ENCODE measurements at places on chromosomes 5 and 9.

GRCh38 chr5:71891406-71891805 is 172.3 kb downstream of the CARTPT start:
- DNase-seq, result no peak

- DNase-seq, result no peak
Observed at GRCh38 chr5:83048277-83048676, 28.9 kb downstream of the TMEM167A start.

DNA sequence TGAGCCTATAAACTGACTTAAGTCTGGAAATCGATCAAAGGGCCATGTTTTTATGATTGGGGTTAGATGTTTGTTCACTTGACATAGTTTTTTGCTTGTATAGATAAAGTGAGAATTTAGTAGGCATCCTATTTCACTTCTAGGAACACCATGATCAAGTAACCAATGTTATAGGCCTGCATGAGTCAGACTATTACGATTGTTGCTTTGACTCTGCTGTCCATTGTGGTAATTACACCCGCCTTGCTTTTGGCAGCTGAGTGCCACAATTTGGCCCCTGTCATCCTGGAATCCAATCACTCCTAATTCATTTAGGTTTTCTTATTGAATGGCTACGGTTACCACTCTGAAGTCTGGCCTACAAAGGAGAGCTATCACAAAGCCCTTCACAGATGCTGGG is 67.8 kb upstream of the IL33 start:
- no peak for DNase-seq

DNA sequence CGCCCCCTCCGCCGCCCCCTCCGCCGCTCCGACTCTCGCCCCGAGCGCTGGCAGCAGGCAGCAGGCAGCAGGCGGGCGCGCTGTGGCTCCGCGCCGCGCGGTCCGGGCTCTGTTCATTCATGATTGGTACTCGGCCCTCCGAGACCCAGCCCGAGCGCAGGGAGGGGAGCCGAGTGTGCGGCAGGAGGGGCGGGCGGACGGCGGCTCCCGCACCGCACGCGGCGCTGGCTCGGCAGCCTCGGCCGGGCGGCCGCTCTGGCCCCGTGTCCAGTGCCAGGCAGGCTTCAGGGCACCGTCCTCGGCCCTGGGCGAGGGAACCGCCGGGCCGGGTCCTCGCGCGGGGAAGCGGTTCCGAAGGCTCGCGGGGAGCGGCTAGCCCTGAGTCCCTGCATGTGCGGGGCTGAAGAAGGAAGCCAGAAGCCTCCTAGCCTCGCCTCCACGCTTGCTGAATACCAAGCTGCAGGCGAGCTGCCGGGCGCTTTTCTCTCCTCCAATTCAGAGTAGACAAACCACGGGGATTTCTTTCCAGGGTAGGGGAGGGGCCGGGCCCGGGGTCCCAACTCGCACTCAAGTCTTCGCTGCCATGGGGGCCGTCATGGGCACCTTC is at the start of gene KCNIP1:
Gene KCNIP1, plus strand, starts transcription at position 31 of the 607 bp plus-strand sequence.
- DNase-seq, result no peak

DNA sequence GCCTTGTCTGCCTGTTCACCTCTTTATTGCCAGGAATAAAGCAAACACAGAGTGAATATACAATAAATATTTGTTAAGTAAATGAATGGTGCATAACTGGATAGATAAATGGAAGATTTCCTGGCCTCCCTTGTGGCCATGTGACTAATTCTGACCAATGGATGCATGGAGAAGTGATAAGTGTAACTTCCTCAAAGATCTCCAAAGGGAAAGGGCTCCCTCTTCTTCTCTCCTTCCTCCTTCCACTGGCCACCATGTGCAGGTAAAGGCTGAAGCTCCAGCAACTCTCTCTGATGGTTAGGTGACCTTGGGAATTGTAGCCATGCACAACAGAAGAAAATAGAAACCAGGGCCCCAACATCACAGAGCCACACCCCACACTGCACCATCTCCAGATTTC is 174.4 kb downstream of the EBF1 start:
- DNase-seq, result no peak

DNA sequence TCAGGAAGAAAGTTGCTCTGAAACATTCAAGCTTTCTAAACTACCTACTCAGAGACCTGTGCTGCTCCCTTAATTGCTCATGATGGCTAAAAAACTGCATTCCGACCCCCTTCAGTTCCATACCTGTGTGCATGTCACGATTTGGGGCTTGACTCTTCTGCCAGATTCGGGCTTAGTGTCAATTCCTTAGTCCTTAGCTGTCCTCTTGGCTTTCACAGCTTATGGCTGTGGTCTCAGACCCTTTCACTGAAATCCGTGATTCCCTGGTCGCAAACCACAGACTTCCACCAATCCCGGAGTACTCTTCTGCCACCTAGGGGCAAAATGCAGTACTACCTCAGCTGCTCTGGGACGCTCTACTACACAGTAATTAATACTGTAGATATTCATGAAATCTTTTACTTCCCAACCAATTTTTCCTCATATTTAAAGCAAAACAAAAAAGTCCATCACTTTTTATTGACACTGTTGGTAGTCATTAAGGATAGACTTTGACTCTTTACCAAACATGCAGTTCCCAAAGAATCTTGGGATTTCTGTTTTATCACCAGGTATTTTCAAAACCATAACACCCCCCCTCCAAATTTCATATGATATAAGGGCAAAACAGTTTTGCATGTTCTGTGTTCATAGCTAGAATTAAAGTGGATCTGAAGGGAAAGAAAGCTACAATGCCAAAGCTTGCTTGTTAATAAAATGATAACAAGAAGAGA is 617.4 kb downstream of the SLCO4C1 start:
- DNase-seq, result no peak

GRCh38 chr5:140925806-140926442 is at the start of gene PCDHAC1:
PCDHAC1 (plus strand) TSS chr5:140926299; CDS start chr5:140926893, 594 bp downstream.
- no peak for DNase-seq

DNA sequence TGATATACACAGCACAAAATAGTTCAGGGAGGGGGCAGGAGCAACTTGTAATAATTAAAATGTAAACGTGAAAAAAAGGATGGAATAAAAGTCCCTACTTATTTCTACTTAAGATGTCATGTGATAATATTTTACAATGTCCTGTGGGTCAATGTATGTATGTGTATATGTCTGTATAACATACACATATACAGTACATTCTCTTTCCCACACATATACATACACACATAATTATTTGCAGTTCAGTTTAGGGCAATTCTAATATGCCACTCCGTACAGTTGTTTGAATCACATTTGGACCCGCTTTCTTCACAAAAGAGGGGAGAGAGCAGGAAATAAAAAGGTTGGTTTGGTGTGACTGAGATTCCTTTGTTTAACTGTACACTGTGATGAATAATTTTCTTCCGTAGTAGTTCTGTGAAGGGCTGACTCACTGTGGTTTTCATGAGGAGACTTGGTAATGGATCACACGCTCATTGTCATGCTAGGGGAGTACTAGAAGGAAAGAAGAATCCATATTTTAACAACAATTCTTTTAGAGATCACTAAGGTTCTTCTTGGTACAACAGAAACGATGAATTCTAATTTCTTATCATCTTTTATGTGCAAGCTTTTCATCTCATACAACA is 26.2 kb upstream of the ACOT12 start:
- no peak for DNase-seq

DNA sequence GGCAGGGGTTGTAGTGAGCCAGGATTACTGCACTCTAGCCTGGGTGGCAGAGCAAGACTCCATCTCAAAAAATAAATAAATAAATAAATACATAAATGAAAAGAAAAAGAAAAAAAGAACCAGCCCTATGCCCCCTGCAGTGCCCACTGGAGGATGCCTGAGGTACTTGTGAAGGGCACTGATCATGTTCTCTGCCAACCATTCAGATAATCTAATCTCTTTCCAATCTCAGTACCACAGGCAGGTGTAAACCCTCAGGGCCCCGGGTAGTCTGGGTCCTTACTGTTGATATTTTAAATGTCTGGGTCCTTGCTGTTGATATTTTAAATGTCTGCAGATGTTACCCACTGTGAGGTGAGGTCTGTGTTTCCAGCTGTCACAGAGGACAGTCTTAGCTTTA is 321.8 kb upstream of the ADCY2 start:
- no peak for DNase-seq

DNA sequence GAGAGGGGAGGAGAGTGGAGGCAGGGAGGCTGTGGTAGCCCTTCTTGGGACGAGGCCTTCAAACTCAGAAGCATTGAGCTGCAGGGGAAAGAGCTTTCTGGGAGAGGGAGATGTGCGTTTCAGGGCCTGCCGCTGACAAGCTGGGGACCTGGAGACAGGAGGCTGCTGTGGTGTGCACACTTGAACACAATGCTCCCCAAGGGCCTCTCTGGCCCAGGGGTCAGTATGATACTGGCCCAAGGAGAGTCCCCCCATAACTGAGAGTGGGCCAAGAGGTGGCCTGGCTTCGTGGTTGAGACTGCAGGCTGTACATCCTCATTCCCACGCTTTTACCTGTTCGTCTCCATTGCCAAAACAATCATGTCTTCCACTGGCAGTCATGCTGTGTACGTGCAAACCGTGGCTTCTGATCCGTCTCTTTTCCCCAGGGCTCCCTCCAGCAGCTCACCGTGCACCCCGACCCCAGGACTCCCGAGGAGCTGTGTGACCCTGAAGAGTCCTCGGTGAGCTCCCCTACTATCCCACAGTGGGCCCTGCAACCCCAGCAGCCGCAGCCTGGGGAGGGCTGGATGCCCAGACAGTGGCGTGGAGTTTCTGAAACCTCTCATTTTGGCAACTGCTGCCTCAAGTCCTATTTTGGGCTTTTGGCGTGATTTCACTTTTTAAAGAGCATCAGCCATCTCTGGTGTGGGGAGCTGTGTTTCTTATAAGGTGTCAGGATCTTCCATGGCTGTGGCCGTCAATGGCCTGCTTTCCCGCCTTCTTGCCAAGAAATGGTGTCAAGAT is 43.4 kb downstream of the COL15A1 start:
- DNase-seq, result no peak

DNA sequence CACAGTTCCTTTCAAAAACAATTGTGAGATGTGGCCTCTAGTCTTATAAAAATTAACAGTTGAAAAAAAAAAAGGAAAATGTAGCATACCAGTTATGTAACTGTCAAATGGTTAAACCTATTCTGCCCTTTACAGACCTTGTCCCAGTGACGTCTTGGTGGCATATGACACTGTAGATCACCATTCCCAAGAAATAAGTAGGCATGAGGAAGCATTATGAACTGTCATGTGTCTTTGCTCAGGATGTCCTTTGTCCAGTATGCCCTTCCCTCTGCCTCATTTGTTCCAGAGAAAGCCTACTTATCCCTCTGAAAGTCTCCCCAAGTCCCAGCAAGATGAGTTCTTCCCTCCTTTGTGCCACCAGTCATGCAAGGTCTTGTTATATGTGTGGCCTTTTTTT is 63.2 kb downstream of the PAM start:
- DNase-seq, result no peak

GRCh38 chr5:122078116-122079110 is at the start of gene LOX:
LOX (minus strand) TSS chr5:122078259; CDS start chr5:122077985, 274 bp downstream.
- no peak for DNase-seq

DNA sequence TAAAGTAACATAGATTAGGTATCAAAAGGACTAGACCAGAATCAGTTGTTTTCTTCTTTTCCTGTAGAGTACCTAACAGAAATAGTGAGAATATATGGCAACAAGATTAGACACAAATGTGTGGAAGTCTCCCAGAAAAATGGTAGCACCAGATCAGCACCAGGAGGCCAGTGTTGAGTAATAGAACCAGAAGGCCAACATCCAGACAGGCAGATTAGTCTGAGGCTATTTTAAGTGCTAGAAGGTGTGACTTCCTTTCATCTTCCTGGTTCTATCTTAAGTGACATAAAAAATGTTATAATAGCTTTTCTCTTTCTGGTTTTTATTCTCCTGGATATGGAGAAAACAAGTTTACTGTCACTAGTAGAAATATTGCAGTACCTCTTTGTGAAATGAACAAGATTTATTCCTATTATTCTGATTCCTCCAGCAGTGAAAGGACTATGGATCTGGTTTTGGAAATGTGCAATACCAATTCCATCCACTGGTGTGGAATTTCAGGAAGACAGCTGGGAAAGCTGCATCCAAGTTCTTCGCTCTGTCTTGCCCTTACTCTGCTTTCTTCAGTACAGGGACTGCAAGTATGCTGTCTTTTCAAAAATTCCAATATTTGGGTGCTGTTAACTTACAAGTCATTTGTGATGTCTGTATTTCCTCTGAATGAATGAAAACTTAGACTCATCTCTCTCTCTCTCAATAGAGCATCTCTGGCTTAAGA is 39.1 kb downstream of the SHLD3 start:
- no peak for DNase-seq

DNA sequence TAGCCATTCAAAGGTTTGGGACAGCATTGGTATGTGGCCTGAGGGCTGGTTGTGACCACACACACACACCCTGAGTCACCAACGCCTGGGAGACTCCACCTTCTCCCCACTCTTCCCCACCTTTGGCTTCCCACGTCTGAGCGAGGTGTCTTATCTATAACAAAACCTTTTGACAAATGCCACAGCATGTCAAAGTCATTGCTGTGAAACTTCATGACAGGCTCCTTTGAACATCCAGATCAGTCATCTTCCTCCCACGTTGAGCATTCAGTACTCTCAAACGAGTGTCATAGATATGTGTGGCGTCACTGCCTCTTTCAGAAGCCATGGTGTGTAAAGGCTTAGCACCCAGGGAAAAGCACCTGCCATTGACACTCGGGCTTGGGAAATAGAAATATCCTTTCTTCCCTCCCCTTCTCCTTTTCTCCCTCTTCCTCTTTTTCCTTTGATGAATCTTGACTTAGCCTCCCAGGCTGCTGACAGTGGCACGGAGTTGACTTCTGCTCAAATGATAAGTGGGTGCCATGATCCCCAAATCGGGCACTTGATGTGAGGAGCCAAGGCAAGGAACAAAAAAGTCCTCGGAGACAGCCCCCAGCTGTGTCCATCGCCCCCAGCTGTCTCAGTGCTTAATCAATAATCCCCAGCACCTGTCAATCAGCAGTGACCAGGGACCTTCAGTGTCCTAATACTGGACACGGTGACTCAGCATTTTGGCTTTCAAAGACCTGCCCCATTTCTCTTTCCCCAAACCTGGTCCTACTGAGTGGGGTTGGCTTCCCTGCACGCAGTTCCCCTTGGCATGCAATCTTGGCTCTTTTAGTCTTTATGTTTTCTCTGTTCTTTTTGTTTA is 114.8 kb downstream of the FGF18 start:
- DNase-seq, result no peak

DNA sequence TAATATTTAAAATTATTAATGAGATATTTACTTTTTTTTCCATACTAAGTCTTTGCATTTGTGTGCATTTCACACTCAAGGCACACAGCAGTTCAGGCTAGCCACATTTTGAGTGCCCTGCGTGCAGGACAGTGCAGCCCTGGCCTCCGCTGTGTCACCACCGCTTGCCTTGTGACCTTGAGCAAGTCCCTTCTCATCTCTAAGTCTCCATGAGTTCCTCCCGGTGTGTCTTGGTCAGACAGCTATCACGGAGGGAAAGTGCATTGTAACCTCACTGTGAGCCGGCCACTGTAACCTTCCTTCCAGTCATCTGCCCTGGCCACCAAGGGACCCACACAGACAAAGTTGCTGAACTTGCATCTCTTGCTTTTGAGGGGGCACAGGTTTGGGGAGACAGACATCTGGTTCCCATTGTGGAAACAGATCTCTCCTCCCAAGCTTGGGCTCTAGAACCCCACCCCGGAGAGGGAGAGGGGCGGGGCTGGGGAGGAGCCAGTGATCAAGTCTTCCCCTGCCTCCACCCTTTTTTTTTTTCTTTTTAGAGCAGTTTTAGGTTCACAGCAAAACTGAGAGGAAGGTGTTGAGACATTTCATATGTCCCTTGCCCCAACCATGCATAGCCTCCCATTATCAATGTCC is 96.8 kb downstream of the C9orf50 start:
- DNase-seq, result no peak

GRCh38 chr5:72280581-72281069 is 39.4 kb downstream of the MRPS27 start:
- no peak for DNase-seq
